SJCRH30 (cell line): ENCODE measurements at places on chromosomes 12 and 14. TPM values are rescaled to one million over a fixed set of nuclear protein-coding genes. Genes with fewer than 3 reads are reported as not detected.

DNA sequence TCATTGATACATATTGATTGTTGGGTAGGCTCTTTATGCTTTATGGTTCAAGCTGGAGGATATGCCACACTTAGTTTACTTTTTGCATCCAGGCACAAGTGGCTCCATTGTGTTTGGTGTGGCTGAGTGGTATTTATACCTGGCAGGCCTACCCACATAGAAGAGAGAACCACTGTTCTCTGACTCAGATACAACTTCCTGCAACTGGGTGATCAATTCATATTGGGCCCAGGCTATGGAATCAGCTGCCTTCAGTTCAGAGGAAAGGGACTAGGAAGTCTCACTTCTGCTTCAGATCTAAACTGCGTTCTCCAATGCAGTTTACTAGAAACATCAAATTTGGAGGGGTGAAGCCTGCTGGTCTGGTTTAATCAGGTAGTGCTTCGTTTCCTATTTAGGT lies 49.8 kb upstream of the LRRK2 start:
- H3K36me3 ChIP-seq = no peaks in the 10 kb centered on the region
- no peak overlapping the region for H3K27ac ChIP-seq
- H3K4me3 ChIP-seq = no peak overlapping the region
- no peaks in the 10 kb centered on the region for H3K27me3 ChIP-seq
- DNase-seq = no peak

- no peaks in the 10 kb centered on the region for H3K4me1 ChIP-seq
- no peak for DNase-seq
- H3K4me3 ChIP-seq = no peak overlapping the region
- H3K36me3 ChIP-seq = peaks cover 12% of the 10 kb centered on the region
Observed at GRCh38 chr12:45762185-45763110, 32.9 kb downstream of the ARID2 start.

GRCh38 chr12:62279961-62280360 lies 19.8 kb downstream of the USP15 start:
- no peak for DNase-seq
- H3K27me3 ChIP-seq = no peaks in the 10 kb centered on the region
- no peak overlapping the region for H3K27ac ChIP-seq
- no peaks in the 10 kb centered on the region for H3K4me1 ChIP-seq
- peaks cover 2% of the 10 kb centered on the region; the same call in 1 of the 2 replicates for H3K36me3 ChIP-seq
- H3K4me3 ChIP-seq = no peak overlapping the region

- no peak overlapping the region for H3K27ac ChIP-seq
- peak; percentile 31 for DNase-seq
- H3K27me3 ChIP-seq = no peaks in the 10 kb centered on the region
- H3K4me1 ChIP-seq = no peaks in the 10 kb centered on the region
Observed at GRCh38 chr14:62179367-62180018, 417.3 kb downstream of the SNAPC1 start.

DNA sequence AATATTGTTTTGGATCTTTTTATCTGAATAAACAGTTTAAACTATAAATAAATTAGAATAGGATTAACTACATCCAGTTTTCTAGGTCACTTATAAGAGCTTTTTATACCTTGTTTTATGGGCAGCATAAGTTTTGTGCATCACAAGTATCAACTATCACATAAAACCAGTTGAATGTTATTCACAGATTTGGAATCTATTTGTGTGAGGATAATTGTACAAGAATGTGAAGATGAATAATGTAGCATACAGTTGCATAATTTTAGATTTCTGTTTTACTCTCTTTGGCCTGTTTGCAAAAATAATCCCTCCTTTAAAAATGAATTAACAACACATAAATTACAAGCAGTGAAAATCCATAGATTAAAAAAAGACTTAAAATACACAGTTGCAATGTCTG lies 88.8 kb downstream of the SCFD1 start:
- no peaks in the 10 kb centered on the region for H3K27me3 ChIP-seq
- DNase-seq = no peak
- H3K4me1 ChIP-seq = no peaks in the 10 kb centered on the region
- H3K36me3 ChIP-seq = peaks cover 21% of the 10 kb centered on the region
- no peak overlapping the region for H3K27ac ChIP-seq

DNA sequence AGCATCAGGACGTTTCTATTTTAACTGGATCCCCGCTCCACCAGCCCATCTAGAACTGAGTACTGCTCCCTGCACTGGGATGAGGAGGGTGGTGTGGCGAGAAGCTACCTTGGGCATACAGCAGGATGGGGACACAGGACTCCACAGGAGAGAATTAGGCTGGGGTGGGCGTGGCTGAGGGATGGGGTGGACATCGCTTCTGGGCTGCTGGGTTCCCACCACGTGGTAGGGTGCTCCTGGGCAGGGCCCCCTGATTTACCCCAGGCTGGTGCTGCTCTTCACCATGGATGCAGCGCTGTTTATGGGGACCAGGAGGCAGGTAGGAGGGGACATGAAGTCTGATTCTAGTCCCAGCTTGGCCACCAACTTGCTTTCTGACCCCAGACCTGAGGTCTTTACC lies 41.9 kb downstream of the VDR start:
- H3K4me3 ChIP-seq = no peak overlapping the region
- no peaks in the 10 kb centered on the region for H3K36me3 ChIP-seq
- H3K27me3 ChIP-seq = peaks cover 5% of the 10 kb centered on the region; the same call in 1 of the 2 replicates
- DNase-seq = no peak
- H3K4me1 ChIP-seq = peaks cover 6% of the 10 kb centered on the region

Gene SOS2
- 30.6 and 30.7 TPM in 2 replicates for total RNA-seq

Gene SERPINA6
- total RNA-seq = not detected in 2 replicates

Gene MFAP5
- total RNA-seq = 0.23 TPM in 1 of 2 replicates, not detected in the other

Gene SDSL
- total RNA-seq = 1.5 and 1.9 TPM in 2 replicates

Gene INHBC
- total RNA-seq = 0.28 and 0.41 TPM in 2 replicates

Gene CCND2
- 968 and 987 TPM in 2 replicates for total RNA-seq

Gene LAG3
- 0.16 TPM in 1 of 2 replicates, not detected in the other for total RNA-seq
